ENCODE measurements at places on chromosomes 6 and 20.

DNA sequence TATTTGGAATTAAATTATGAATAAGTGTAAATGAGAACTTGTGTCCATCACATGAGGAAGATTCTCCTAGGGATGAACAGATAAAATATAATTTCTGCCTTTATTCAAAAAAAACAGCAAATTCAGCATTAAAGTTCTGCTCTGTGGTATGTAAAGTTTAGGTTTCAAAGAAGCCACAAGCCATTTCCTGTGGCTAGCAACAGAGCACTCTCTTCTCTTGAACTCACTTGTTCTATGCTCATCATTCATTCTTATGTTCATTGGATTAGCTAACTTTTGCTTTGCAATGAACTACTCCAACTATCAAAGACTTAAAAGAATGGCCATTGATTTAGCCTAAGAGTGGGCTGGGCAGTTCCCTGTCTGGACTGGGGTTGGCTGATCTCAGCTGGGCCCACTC lies 20.8 kb upstream of the SNRPB2 start:
- no peak for DNase-seq

GRCh38 chr6:74319292-74319691 lies 623.3 kb downstream of the CD109 start:
- no peak for DNase-seq

DNA sequence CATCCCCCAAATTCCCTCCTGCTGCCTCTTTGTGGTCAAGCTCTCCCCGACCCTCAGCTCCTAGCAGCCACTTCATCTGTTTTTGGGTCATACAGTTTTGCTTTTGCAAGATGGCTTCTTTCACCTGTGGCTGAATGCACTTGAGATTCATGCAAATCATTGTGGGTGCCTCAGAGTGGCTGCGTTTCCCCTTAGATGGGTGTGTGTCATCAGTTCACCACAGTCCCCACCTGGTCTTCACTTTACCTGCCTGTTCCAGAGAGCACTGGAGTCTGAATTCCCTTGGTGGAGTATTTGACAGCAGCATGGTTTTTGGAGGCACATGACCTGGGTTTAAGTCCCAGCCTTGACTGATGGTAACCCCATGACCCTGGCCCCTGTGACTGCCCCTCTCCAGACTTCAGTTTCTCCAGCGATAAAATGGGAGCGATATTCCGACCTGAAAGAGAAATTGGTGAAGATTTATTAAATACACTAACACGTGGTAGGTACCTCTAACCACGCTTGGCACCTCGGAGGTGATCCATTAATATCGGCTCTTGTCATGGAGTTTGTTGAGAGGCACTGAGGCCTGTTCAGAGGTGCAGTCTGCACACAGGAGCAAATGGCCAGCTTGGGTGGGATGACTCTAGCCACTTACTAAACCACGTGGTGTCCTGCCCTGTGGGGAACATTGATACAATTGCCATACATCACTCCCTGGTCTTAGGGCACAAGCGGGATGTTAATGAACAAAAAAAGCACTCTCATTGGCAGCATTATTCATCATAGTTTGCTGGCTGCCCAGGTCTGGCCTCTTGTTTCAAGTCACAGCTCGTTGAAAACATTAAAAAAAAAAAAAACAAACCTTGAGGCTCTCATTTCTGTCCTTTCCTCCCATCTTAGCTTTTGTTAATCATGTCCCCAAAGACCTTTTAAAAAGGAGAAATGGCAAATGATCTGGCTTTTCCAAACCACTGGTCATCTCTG lies 167.2 kb upstream of the KCNG1 start:
- no peak for DNase-seq

DNA sequence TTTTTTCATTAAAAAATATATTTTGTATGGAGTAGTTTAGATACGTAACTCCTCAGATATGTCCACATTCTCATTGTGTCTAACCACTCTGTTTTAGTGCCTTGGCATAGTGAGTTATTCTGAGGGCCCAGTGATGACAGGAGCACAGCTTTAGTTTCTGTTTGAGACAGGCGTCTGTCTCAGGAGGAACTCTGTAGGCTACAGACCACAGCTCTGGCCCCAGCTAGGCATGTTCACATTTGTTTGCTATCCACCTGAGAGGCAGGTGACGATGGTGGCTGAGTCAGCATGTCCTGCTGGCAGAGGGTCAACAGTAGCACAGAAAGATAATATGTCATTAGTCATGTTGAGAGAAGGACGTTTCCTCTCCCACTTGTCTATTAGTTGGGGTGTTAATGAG lies 16.3 kb downstream of the LRRC1 start:
- peak; percentile 90 for DNase-seq

GRCh38 chr6:718345-718744 lies 25.4 kb upstream of the EXOC2 start:
- DNase-seq = no peak

DNA sequence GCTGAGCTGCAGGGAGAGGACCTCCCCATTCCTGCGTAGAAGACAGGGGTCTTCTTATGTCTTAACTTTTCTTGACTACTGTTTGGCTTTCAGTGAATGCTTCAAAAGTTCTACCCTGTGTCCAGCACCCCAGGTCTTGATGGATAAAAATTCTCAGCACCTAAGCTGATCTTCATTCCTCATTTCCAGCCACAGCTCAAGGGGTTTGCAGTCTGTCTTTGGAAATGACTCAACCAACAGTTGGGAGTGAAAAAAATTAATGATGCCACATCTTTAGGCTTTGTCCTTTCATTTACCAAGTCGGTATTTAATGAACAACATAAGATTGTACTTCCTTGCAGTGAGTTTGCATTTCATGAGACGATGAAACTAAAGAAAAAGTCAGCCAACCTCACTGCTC lies 40.3 kb downstream of the PRDM1 start:
- DNase-seq = no peak

DNA sequence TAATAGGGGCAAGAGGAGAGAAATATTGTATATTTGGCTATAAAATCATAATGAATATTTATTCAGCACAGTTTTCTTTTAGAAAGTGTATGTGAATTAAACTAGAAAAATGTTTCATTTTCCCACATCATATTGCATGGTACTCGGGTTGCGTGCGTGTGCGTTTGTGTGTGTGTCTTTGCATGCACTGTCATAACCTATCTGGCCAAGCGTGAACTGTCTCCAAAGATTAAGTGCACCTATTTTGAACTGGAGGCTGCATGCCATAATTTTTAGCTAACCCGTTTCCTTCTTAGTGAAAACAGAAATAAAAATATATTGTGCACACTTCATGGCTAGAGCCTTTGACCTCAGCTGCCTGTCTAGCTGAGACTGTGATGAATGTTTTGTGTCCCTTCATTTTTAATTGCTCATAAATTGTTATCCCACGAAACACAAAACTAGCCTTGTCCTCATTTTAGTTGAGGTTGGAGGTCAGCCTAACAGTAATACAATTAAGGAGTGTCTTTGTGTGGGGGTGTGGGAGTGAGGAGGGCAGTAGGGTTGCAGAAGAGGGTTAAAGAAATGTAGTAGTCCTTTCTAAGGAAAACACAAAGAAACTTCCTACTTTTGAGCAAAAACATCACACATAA lies 336.1 kb upstream of the POU3F2 start:
- DNase-seq = no peak

DNA sequence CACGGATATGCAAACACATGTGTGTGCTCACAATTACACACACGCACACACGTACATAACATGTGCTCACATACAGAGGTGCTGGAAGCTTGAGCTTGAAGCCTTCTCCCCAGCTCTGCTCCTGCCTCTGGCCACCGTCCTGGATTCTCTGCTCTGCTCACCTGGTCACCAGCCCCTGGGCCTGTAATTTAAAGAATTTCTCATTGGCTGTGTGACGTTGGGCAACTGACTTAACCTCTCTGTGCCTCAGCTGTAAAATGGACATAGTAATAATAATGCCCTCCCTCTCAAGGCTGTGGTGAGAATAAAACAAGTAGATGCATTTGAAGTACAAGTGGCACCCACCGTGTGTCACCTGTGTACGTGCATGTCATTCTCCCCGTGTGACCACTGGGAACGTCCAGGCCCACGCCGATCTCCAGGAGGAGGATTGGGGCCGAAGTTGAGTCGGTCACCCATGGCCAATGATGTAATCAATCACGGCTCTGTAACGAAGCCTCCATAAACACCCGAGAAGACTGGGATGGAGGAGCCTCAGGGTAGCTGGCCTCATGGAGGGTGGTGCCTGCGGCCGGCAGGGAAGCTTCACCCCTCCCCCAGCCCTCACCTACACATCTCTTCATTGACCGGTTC lies 160.9 kb upstream of the AFDN start:
- no peak for DNase-seq

DNA sequence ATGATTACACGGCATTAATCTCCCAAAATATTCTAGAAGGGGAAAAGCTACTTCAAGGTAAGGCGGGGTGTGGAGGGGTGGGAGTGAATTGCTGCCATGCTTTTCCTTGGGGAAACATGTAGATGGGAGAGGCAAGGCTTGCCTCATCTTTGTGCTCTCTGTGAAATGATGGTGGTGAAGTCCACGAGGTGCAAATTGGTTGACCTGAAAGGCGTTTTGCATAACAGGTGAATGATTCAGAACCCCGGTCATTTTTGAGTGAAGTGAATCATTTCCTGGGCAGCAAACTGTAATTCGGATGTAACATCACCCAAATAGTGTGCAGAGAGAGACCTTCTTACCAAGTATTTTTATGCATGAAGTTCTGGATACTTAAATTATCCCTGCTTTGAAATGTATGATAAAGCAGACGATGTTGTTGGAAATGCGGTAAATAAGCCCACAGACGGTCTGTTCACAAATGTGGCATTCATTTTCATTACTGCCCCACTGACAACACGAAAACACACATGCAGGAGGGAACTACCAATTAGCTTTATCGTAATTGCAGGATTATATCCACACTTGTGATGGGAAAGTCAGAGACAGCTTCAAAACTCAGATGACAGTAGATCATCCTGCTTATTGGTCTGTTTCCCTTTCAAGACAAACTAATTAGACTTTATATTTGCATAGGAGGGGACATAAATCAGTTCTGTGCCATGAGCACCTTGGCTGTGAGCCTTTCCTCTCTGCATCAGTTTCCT lies 3.0 kb downstream of the CDH4 start:
- DNase-seq = no peak

GRCh38 chr6:15456422-15456821 lies 206.4 kb downstream of the DTNBP1 start:
- DNase-seq = no peak

DNA sequence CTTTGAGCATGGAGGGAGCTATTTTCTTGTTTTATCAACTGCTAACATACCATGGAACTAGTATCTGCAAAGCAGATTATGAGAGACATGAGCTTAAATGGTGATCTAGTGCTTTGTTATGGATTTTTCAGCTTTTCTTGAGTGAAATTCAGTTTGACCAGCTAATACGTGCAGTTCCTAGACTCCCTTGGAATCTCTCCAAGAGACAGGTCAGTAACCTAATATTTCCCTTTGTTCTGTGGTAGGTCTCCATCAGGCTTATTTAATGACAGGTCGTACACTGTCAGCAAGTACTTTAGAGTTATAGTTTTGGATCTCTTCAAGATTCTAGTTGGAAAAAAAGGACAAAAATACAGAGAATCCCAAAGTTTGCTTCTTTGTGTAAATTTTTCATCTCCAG lies 43.9 kb downstream of the HDAC2 start:
- DNase-seq = no peak

DNA sequence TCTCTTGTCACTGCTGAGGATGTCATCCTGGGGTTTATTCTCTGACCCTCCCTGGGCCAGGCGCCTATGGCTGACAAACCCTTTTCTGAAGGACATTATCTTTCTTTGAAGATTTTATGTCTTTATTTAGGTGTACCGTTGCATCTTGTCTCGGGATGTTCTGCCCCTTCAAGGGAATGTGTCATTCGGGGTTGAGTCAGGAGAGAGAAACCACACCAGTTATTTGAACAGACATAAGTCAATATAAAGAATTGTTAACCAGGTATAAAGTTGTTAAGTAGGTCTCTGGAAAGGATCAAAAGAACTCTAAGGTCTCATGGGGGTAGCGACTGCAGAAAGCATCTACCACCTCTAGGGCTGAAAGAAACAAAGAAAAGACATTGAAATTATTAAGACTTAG lies 8.2 kb upstream of the ELMO2 start:
- DNase-seq = no peak

- DNase-seq = no peak
Measured at GRCh38 chr20:33531047-33531877, 41.4 kb downstream of the CBFA2T2 start.

DNA sequence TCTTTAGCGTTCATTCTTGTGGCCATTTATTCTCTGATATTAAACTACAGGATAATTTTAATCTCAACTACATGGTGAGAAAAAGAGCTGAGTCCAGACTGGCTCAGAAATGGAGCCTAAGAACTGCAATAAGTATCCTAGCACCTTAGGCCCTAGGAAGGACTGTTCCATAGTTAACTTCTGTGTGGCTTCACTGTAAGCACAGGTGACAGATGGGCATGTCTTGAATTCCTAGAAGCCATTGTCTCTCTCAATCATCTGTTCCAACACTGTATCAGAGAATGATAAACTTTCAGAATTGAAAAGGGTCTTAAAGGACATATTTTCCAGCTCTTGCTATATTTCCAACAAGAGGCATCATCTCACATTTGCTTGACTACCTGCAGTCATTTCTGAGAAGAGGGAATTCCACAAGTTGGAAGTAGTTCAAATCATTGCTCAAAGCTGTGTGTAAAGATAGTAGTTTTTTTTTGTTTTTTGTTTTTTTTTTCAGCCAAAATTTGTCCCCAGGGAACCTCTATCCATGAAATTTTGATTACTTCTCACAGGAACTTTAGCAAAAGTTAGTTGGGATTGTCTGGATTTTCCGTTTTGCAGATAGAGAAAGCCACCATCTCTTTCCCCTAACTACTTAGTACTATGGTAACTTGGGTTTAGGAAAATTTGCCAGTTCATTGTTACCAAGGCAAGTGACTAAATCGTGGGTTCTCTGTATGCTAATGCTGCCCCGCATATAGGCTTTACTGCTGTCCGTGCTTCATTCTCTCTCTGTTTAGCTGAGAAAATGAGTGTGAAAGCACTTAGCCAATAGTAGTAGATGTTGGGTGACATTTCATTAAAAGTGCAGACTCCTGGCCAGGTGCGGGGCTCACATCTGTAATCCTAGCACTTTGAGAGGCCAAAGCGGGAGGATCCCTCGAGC lies 47.2 kb downstream of the KCNS1 start:
- no peak for DNase-seq

Data from PC-9 (cell line).